ENCODE measurements at places on chromosomes 16 and 17.

DNA sequence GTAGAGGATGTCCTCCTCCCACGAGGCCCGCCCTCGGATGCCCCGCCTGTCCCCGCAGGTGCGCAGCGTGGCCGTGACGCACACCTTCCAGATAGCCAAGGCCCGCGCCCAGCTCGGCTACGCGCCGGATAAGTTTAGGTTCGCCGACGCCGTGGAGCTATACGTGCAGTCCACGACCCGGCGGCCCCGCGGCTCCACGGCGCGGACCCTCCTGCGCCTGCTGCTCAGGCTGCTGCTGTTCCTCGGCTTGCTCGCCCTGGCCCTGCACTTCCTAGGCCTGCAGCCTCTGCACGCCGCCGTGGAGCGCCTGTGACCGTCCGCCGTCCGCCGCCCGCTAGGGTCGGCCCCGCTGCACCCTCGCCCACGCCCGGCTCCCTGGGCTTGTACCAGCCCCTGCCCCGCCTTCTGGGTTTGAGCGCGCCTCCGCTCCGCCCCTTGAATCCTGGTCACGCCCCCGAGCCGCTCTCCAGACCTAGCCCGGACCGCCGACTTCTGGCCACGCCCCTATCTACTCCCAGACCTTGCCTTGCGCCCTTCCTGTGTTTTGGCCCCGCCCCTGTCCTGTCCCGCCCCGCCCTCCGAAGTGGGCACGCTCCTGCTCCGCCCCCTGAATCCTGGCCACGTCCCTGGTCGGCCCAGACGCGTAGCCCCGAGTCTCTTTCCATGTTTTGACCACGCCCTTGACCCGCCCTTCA lies 15.8 kb upstream of the EEF2K start:
- peak; percentile 89 for DNase-seq

- DNase-seq, result no peak
These were observed 12.8 kb downstream of the PLXDC1 start for GRCh38 chr17:39138431-39139160.

DNA sequence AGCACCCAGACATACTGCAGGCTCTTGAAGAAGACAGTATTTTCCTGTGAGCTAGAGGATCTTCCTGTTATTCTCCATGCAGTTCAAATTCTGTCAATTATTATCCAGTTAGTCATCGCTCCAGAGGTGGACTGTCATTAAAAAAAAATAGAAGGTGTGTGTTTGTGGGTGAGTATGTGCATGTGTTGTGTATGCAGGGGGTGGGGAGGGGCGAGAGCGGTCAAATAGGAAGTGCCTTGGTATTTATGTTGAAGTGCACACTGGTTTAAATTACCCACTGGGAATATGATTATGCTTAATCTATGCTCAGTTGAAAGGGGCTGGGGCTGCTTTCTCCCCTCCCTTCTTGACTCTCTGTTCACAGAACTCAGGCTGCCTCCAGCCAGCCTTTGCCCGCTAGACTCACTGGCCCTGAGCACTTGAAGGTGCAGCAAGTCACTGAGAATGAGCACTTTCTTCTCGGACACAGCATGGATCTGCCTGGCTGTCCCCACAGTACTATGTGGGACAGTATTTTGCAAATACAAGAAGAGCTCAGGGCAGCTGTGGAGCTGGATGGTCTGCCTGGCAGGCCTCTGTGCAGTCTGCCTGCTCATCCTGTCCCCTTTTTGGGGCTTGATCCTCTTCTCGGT lies at the start of gene HSD17B2:
Gene HSD17B2 (plus strand): TSS at position 273 of the 632 bp plus-strand sequence. CDS start 172 bp downstream, at position 445.
- DNase-seq, result no peak

GRCh38 chr16:76705892-76706291 lies 428.7 kb downstream of the CNTNAP4 start:
- no peak for DNase-seq

DNA sequence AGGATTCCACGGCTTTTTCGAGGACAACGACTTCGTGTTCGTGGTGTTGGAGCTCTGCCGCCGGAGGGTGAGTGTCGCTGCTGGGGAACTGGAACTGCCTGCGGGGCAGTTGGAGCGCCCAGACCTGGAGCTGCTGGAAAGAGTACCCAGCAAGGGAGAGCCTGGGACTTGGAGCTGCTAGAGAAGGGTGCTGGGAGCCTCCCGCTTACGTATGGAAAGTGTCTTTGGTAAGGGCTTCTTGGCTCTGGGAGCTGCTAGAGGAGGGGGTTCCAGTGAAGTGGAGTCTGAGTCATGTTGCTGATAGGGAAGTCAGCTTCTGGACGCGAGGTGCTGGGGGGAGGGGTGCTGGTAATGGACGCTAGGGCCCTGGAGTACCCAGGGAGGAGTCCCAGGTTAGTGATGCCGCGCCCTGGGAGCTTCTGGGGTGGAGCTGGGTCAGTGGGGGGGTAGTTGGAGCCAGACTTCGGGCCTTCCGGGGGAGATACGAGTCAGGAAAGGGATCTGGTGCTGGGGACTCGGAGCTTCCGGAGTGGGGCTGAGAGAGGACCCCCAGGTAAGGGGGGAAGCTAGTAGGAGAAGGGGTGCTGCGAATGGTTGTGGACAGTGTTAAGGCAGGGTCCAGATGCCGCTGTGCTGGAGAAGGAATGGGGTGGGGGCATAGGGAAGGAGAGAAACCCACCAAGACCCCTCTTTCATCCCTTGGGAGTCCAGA lies 741 bp downstream of the PLK1 start:
- no peak for DNase-seq

GRCh38 chr16:54444851-54445458 lies 158.4 kb upstream of the IRX3 start:
- no peak for DNase-seq

GRCh38 chr16:5018793-5019192 lies 14.9 kb downstream of the NAGPA start:
- DNase-seq, result no peak

DNA sequence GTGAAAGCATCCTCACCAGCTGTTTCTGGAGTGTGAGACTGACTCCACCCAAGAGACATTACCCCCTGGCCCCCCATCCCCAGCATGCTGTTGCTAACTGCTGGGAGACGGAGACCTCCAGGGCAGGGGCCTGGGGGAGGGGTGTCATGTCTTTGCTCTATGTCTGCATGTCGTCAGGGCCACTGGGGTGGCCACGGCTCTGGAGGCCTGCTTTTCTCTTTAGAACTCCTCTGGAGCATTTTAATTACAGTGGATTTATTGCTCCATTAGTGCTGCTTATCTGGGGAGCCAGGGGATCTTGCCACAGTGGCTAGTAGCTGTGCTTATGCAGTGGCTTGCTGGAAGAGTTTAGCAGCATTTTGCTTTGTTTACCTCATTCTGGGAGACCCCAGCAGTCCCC lies 32.3 kb downstream of the CLEC16A start:
- no peak for DNase-seq

GRCh38 chr17:38663964-38664644 lies 10.7 kb downstream of the EPOP start:
- DNase-seq, result no peak

All from stimulated activated CD8-positive, alpha-beta memory T cell treated with anti-CD3 and anti-CD28 coated beads, Interleukin-15, amount 100 ng/mL, for 4 hours (primary cell).